Ovary (tissue), 10 donors: ENCODE measurements at places on chromosomes 3 and 15.
A peak's percentile ranks its signal among the peaks of the same experiment; 100 is the strongest.

GRCh38 chr15:78244101-78244500, 9.7 kb upstream of the ACSBG1 start:
- no peak for DNase-seq

DNA sequence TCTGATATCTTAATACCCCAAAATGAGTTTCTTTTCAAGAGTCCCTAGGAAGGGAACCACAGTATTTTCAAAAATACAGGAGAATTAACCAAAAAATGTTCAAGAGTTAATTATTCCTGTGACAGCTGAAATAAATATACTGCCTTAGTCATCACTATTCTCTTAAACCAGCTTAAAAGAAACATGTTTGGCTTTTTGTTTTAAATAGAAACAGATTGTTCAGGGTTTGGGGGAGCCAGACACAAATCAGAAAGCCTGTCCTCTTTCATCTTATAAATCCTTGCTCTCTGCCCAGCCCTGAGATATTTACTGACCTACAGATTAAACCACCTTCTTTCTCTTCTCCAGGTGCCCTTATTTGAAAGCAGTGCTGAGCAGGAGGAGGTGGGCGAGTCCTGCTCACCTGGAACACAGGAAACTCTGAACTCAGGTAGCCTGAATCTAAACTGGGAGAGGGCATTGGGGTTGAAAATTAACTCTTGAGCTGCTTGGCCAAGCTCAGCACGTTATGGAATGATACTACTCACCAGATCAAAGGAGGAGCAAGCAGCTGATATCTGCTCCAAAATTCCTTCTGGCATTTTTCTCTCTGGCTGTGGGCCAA, 84.1 kb upstream of the SPRED1 start:
- DNase-seq, result no peak

- no peak for DNase-seq
Measured at GRCh38 chr3:190013943-190014924, 106.5 kb downstream of the P3H2 start.

GRCh38 chr15:74024687-74025086, 30.2 kb downstream of the PML start:
- DNase-seq, result no peak

DNA sequence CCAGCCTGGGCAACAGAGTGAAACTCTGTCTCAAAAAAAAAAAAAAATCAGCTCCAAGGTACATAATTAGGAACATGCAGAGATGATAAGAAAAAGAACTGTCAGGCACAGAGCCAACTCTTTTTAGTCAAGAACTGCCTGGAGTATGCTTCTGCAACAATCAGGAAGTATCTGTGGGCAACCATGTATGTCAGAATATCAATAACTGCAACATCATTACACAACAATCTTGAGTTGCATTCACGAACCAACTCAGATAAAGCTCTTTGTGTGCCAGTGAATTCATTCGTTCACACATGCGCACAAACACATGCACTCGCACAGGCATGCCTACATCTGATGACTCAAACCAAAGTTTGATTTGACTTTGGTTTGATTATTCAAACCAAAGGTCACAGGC, 32.1 kb downstream of the EFHB start:
- no peak for DNase-seq

DNA sequence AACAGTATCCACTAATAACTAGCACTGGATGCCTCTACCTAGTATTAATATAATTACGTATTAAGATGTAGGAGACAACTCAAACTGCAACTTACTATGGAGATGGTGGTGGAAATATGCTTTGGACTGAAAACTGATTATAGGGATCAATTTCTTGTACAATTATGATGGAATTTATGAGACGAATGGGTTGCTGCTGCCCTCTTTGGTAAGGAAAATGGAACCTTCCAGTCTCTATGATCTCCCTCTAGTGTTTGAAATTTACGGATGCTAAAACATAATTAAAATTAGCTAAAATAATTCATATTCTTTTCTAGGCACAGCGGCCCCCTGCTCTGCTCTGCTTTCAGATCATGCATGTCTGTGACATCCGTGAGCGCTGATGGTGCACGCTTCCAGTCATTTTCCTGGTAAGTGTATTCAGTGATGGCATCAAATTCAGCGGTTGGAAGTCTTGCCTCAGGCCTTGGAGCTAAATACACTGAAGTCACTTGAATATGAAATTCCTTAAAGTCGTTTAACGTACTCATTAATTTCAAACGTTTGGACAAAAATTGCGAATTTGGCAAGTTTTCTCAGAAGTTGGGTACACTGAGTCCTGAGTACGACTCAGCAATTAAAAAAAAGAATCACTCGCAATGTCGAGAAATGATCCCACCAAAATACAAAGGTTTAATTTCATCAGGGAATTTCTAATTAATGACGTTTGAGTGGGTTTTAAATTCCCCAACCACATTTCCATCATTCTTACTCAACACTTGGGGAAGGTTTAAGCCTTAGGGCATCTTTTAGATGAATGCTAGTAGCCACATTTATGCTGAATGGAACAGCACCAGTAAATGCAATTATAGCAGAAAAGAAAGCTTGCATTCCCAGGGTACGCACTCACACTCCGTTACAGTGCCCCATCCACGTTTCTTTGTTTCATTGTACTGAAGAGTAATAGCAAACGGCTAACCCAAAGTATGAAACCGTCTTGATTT, 132.6 kb downstream of the NR2F2 start:
- DNase-seq, result no peak

- no peak for DNase-seq
Measured at GRCh38 chr3:23481011-23481615, 278.0 kb downstream of the UBE2E2 start.

DNA sequence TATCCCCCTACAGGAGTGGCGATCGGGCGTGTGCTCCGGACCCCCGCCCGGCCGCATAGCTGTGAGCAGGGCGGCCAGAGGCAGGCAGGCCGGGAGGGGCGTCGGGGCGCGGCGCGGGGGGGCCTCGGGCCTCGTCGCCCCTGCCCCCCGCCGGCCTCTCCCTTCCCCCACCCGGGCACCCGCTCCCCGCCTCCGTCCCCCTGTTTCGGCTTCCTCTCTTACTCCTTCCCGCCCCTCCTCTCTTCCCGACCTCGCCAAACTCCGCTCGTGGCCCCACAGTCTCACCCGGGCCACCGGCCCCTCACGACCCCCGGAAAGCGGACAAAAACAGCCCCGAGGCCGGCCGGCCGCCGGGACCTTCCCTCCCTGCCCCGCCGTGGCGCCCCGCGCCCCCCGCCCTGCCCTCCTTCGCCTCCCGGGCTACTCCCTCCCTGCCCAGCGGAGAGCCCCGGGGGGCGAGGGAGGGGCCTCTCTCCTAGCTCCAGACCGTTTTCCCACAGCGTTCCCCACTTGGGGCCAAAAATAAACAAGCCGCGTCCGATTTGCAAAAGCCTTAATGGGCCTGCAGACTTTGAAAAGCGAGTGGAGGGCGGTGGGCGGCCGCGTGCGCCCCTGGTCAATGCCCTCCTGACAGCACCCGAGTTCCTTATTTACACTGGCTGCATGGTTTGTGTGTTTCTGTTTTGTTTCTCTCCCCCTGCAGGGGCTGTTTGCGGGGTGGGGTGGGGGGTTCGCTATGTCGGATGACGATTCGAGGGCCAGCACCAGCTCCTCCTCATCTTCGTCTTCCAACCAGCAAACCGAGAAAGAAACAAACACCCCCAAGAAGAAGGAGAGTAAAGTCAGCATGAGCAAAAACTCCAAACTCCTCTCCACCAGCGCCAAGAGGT, 1.0 kb downstream of the UBE2E1 start:
- DNase-seq, result peak; percentile 66

DNA sequence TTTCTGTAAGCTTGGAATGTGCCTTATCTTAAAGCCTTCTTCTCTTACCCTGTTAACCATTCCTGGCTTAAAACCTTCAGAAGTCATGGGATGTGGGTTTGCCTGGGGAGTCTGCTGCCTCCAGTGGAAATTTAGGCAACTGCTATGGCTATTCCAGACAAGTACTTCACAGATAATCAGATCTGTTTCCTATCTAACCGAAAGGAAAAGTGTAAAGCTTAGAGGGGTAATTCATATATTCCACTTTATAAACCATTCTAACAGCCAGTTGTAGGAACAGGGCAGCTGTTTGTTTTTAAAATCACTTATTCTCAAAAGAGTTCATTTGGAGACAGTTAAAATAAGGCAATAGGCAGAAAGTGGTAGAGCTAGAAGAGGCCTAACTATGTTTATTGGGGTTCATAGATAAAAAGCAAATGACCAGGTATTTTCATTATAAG, 219.9 kb downstream of the TCF12 start:
- no peak for DNase-seq

- DNase-seq, result peak; percentile 63
Measured at GRCh38 chr3:99638167-99638948, at the start of gene COL8A1. TSS of gene COL8A1 (plus strand) at chr3:99638594. CDS start at chr3:99790683, 152,089 bp downstream.

DNA sequence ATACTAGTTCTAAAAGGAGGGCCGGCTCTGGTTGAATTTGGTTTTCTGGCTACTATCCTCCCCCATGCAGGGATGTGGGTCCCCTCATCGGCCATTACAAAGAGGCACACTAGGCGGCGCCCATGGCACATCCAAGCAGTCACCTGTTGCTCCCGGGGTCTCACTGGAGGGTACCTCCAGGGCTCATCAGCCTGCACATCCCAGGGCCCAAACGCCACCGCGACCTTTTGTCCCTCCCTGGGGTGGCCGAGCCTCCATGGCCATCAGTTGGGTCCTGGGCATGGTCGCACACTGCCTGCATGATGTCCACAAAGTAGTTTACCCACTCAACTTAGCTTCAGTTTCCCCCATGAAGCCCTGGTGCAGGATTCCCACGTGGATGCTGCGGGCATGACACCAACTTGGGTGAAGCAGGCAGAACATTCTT, 28.3 kb downstream of the IDH3A start:
- DNase-seq, result peak; percentile 50

DNA sequence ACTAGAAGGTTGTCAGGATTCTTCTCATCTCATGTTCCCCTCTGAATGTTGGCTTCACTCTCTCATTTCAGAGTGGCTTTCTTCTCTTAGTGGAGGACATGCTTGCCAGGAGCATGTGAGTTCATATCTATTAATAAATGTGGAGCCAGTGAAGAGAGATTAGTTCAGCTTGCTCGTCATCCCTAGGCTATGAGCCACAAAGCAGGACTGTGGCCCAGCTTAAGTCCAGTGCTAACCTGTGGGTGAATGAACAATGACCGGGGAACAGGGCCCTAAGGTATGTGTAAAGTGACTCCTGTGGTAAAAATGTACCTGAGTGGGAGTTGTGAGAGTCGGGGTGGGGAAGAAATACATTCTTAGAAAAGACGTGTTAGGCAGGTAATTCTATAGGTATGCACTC, 96.9 kb upstream of the TBL1XR1 start:
- no peak for DNase-seq

DNA sequence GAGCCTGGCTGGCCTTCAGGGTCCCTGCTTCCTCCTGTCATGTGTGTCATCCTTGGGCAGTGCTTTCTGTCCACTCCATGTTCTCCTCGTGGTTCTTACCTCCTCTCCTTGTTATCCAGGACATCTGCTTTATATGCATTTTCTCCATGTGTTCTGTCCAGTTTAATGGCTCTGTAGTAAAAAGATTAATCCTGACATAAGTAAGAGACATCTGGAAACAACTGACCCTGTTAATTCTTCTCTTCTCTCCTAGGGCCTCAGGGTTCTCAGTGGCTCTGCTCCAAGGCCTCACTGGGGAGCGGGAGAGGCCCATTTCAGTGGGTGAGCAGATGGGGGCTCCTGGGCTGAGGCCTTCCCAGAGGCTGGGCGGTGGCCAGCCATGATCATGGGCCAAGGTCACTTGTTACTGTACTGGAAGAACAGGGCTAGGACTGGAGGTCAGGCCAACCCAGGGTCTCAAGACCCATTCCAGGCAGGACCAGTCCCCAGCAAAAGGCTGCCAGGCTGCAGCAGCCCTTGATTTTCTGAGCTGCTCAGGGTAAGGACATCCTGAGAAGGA, 20.2 kb upstream of the CDCP1 start:
- DNase-seq, result no peak

DNA sequence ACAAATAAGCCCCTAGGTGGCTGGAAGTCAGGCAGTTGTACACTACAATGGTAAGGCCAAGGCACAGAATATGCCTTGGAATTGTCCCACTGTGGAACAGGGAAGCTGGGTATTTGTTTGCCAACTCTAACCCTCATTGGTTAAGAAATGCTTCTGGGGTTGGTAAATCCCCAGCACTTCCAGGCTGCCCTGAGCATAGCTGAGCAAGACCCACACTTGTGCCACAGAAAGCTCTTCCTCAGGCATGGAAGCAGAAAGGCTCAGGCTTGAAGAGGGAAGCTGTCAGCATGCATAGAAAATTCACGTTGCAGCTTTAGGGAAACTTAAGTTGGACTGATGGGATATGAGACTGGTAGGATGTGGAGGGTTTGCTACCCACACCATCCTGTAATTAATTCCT, 86.9 kb upstream of the PLCL2 start:
- no peak for DNase-seq

DNA sequence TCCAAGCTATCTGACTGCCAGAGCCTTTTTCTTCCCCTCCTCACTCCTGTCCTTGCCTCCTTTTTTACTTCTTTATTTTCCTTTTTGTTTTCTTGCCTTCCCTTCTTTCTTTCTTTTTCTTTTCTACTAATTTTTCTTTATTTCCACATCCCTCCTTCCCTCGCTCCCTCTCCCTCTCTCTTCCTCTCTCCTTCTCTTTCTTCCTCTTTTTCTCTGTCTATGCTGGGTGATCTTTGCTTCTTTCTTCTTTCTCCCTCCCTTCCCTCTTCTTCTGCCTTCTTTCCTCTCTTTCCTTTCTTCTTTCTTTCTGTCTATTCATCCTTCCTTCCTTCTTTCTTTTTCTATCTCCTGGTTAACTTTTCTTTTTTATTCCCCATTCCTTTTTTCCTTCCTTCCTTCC, 564.8 kb downstream of the NSUN3 start:
- DNase-seq, result no peak

- no peak for DNase-seq
Measured at GRCh38 chr3:194082743-194083636, 53.0 kb upstream of the HES1 start.

GRCh38 chr3:50876947-50877346, 202.2 kb downstream of the DOCK3 start:
- no peak for DNase-seq

GRCh38 chr3:65963787-65964677, 74.7 kb downstream of the MAGI1 start:
- DNase-seq, result no peak

DNA sequence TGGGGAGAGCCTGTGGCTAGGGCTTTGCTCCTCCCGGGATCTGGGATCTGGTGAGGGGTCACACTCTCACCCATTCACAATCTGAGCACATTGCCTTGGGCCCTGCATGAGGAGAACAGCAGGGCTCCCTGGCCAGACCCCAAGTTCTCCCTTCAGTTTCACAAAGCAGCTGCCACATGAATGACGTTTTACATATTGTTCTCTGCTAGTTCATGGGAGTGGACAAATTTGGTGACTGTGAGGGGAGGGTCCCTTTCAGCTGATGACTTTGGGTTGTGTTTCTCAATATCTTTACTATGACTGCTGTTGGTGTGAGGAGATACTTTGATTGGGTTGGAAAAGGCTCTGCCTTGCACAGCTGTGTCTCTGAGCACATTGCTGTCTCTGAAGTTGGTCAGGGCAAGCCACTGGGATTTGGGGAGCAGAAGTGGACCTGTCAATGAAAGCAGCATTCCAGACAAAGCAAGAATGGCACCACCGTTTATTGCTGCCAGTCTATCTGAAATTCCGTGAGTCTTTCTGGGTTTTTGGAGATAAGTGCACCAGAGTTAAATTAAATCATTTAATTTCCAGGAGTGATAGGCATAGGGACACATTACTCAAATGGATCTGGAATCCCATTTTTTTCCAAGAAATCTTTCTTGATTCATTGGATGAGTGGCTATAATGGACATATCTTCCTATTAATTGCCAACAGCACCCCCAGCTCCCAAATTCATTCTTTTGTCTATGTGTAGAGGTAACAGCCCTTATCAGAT, 10.3 kb downstream of the TIMP4 start:
- no peak for DNase-seq
